T-helper 22 cell (primary cell): ENCODE measurements at places on chromosomes 13 and 19.
A peak's percentile ranks its signal among the peaks of the same experiment; 100 is the strongest.

GRCh38 chr19:40610396-40611064 lies 9.4 kb downstream of the LTBP4 start:
- peak; percentile 69 for DNase-seq

- DNase-seq, result no peak
Observed at GRCh38 chr13:25268561-25268960, 18.7 kb downstream of the MTMR6 start.

- DNase-seq, result no peak
Observed at GRCh38 chr13:87536499-87536898, 134.7 kb upstream of the SLITRK5 start.

- no peak for DNase-seq
Observed at GRCh38 chr19:18768046-18768771, 22.9 kb downstream of the COMP start.

DNA sequence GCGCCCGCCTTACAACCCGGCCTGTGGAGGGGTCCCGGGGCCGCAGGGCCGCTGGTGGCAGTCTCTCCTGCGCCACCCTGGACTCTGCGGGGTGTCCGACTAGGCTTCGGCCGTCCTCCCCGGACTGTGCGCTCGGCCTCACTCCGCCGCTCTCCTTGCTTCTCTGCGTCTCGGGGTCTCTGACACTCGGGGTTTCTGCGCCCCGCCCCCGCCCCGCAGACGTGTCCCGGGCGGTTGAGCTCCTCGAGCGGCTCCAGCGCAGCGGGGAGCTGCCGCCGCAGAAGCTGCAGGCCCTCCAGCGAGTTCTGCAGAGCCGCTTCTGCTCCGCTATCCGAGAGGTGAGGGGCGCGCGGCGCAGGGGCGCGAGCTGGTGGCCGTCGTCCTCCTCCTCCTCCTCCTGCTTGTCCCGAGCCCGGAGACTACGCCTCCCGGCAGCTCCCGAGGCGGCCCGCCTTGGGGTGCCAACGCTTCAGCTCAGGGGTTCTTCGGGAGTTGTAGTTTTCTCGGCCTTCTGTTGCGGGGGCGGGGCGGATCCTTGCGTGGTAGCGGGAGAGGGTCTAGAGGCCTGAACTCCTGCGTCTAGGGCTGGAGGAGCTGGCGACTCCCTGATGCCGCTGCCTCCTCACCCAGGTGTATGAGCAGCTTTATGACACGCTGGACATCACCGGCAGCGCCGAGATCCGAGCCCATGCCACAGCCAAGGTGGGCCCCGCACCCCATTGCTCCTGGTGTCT lies 627 bp downstream of the LIN7B start:
- no peak for DNase-seq

GRCh38 chr19:50300814-50301606 lies 28.2 kb downstream of the KCNC3 start:
- DNase-seq, result no peak

DNA sequence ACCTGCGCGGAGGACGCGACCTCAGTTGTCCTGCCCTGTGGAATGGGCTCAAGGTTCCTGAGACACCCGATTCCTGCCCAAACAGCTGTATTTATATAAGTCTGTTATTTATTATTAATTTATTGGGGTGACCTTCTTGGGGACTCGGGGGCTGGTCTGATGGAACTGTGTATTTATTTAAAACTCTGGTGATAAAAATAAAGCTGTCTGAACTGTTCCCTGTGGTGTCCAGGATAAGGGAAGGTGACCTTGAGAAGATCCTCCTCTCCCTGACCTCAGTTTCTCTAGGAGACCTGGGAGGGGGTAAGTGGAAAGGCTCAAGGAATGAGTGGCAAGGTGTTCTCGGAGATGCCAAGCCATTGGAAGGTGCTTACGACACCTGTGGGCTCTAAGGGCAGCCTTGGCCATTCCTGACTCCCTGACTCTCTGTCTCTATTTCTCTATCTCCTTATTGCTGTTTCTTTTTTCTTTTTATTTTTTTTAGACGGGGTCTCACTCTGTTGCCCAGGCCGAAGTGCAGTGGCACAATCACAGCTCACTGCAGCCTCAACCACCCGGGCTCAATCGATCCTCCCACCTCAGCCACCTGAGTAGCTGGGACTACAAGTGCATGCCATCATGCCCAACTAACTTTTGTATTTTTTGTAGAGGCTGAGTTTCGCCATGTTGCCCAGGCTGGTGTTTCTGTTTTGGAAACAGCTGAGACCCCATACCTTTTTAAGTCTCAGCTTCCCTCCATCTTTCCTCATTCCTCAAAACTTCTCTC lies 3.2 kb downstream of the GDF15 start:
- no peak for DNase-seq

GRCh38 chr13:22561581-22561980 lies 619.2 kb upstream of the SGCG start:
- DNase-seq, result no peak

GRCh38 chr19:49555600-49556411 lies 24.6 kb downstream of the NOSIP start:
- peak; percentile 69 for DNase-seq

DNA sequence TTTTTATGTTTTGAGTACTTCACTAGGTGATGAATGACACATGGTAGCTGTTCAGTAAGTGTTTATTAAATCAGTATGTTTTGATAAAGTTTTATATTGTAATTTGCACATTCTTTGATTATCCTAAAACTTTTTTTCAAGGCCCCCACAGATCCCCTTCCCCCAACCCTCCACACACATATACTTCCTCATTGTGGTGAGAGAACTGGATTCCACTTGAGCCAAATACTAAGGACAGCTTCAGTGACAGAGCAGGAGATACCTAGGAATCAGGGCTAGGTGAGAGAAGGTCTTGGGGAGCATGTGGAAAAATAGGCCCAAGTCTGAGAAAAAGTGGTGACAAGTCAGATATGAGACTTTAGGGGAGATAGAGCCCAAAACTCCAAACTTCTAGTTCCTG lies 174.6 kb downstream of the TDRD3 start:
- no peak for DNase-seq

- DNase-seq, result no peak
Observed at GRCh38 chr19:3914199-3914598, 18.7 kb upstream of the NMRK2 start.

GRCh38 chr19:17023805-17024204 lies 2.8 kb downstream of the CPAMD8 start:
- DNase-seq, result no peak

GRCh38 chr19:1867349-1867724 lies 4.0 kb upstream of the KLF16 start:
- DNase-seq, result no peak

- no peak for DNase-seq
Observed at GRCh38 chr13:62129000-62129551, 713.4 kb upstream of the PCDH20 start.

- no peak for DNase-seq
Observed at GRCh38 chr13:104086210-104086609, 1020.0 kb upstream of the SLC10A2 start.

GRCh38 chr19:8399681-8400188 lies 9.6 kb downstream of the RAB11B start:
- DNase-seq, result no peak

GRCh38 chr13:91158017-91158395 lies 189.5 kb upstream of the MIR17HG start:
- DNase-seq, result no peak

- DNase-seq, result no peak
Observed at GRCh38 chr13:73521290-73521624, 462.5 kb downstream of the KLF5 start.

DNA sequence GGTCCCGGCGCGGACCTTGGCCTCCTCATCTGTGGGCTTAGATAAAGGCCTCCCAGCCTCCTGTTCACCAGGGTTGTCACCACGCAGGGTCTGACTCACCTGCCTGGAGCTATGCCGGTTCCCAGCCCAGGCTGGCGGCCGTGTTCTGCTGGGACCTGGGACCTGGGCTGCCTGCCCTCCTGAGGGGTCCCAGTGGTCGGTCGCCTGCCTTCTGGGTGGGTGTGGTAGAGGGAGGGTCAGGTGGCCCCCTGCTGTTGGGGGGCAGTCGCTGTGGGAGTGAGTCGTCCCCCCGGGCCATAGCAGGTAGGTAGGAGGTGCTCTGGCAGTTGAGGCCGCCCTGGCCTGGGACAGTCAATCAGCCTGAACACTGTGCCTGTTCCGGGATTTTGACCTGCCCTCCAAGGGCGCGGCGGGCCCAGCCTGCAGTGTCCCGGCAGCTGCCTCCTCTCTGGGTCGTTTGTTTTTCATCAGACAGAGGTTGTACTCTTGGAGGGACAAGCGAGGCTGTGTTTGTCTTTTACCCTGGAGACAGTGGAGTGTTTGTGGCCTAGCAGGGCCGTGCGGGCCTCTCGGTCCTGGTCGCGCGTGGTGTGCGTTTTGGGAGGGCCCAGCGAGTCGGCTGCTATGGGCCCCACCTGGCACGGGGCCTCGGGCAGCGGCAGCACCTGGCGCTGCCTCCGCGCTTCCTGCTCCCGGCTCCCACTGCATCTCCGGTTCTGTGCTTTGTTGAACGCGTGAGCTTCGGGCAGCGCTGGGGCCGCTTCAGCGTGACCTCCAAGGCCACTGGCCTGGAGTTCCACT lies 2.6 kb downstream of the ADAT3 start:
- no peak for DNase-seq

DNA sequence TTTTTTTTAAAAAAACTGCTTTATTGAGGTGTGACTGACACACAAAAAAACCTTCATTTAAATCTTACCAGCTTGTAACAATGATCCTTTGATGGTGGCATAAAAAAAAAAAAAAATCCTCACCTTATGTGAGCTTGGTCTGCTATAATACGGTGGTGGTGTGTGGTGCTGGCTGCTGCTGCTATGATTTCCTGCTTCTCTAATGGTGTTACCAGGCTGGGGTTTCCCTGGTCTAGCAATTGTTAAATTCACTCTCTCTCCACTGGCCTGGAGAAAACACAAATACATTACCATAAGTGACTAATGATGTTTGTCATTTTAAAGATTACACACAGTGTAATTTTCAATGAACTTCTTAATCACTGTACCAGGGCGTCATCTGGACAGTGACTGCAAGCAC lies 60.6 kb downstream of the LNX2 start:
- no peak for DNase-seq

GRCh38 chr19:53844849-53845246 lies 20.7 kb upstream of the NLRP12 start:
- no peak for DNase-seq

DNA sequence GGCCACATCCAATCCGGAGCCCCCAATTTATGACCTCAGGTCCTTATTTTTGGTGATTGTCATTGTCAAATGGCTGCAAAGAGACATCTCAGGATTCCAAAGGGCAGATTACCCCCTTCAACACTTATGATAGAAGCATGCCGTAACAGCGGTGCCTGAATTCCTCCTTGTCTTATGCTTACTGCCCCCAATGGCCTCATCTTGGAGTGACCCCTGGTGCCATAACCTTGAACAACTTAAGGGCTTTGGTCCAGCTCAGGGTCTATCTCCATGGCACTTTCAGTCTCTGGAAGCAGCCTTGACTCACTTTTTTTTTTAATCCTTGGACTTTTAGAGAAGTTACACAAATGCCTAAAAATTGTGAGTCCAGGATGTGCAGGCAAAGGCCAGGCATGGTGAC lies 171.6 kb upstream of the ZNF507 start:
- no peak for DNase-seq

GRCh38 chr13:28476919-28477708 lies 17.8 kb downstream of the FLT1 start:
- DNase-seq, result no peak

DNA sequence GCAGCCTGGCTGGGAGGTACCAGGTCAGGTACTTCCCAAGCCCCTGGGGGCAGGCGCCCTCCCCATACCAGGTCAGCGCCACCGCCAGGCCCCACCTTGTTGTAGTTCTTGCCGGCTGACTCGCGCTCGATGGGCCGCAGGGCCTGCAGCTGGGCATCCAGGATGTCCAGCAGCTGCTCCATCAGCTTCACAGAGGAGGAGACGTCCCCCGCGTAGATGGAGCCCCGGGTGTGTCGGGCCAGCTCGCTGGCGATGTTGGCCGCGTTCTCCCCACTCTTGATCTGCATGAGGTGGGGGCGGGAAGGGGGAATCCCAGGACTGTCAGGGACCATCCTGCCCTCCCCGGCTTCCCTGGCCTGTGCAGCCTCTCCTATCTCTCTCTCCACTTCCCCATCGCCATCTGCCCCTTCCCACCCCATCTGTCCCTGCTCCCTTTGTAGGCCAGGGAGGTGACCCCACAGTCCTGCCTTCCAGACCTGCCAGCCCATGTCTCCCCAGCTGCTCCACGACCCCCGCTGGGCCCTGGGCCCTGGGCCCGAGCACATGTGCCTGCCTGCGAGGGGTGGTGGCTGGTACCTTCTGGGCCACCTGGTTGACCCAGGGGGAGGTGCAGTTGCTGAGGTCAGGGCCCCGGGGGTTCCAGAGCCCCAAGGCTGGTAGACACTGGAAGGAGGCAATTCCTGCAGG lies 23.8 kb upstream of the ASF1B start:
- no peak for DNase-seq

GRCh38 chr13:93953841-93954240 lies 525.6 kb downstream of the DCT start:
- DNase-seq, result no peak

- DNase-seq, result no peak
Observed at GRCh38 chr13:80340651-80341100, 250 bp downstream of the SPRY2 start.

DNA sequence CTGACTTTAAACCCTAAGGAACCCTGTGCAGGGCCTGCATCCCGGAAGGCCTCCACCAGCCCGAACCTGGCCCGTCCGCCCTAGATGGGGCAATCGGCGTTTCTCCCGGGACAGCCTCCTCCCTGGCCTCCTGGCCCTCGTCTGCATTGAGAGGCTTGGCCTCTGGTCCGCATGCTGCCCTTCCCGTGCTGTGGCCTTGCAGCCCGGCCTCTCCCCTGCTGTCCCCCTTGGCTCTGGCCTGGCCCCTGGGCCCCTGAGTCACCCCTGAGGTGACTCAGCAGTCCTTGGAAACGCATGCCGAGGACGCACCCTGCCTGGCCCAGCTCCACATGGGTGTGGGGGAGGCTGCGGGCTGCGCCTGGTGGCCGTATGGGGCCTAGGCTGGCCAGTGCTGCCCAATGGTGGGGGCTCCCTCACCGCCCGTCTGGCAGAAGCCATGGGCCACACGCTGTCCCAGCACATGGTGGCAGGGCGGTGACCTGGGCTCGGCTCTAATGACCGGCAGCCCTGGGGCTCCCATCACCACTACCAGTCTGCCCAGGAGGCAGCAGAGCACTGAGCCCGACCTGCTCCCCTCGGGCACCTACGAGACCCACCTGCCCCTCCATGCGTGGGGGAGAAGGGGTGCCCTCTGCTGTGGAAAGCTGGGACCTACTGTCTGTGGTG lies 25.7 kb downstream of the SH3GL1 start:
- DNase-seq, result no peak

DNA sequence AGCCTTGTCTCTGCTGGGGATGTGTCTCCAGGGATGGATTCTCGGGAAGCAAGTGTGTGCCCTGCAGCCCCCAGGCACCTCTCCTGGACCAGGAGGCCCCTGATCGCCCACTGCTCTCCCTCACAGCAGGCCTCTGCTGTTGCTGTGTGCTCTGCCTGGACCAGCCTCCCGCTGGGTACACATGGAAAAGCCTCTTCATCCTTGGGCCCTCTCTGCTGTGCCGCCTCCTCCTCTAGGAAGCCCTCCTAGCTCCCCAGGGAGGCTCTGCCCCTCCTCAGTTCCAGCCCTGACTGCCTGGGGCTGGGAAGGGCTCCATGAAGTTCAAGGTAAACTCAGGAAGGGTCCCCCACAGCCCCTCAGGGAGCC lies 12.0 kb downstream of the NDUFA11 start:
- DNase-seq, result no peak

- DNase-seq, result no peak
Observed at GRCh38 chr13:111159362-111160320, 44.5 kb downstream of the ARHGEF7 start.
